ENCODE measurements at places on chromosomes 12 and 14.

GRCh38 chr12:59723520-59723919 lies 127.7 kb downstream of the SLC16A7 start:
- no peak for DNase-seq

- no peak for DNase-seq
Observed at GRCh38 chr14:101362529-101363260, 198.6 kb upstream of the DIO3 start.

DNA sequence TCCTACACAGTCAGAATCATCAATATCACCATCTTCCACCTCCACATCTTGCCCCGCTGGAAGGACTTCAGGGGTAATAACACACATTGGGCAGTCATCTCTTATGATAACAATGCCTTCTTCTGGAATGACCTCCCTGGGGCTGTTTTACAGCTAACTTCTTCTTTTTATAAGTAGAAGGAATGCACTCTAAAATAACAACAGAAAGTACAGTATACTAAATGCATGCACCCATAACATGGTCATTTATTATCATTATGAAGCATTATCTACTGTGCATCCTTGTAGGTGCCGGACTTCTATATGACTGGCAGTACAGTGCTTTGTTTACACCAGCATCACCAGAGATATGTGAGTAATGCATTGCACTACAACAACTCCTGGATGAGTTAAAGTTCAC lies 19.0 kb upstream of the NUAK1 start:
- no peak for DNase-seq

GRCh38 chr14:90496379-90496778 lies 99.5 kb downstream of the CALM1 start:
- DNase-seq = no peak

- no peak for DNase-seq
Observed at GRCh38 chr12:19150273-19150900, 20.9 kb downstream of the PLEKHA5 start.

DNA sequence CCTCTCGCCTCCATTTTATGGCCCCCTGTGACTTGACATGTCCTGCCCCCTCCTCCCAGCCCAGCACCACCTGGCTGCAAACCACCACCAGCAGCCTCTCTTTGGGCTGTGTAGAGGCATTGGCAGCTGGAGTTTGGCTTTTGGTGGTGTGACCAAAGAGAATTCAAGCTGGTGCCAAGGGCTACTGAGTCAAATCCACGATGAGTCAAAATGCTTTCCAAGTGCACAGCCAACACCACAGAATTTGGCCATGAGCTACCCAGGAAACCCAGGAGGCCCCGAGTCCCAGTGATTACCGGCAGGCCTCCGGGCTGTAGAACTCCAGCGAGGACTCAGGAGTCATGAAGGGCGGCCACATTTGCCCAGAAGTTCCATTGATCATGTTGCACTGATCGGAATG lies 53.8 kb downstream of the SCARB1 start:
- DNase-seq = no peak

GRCh38 chr12:58847901-58848600 lies 72.3 kb downstream of the LRIG3 start:
- DNase-seq = no peak

DNA sequence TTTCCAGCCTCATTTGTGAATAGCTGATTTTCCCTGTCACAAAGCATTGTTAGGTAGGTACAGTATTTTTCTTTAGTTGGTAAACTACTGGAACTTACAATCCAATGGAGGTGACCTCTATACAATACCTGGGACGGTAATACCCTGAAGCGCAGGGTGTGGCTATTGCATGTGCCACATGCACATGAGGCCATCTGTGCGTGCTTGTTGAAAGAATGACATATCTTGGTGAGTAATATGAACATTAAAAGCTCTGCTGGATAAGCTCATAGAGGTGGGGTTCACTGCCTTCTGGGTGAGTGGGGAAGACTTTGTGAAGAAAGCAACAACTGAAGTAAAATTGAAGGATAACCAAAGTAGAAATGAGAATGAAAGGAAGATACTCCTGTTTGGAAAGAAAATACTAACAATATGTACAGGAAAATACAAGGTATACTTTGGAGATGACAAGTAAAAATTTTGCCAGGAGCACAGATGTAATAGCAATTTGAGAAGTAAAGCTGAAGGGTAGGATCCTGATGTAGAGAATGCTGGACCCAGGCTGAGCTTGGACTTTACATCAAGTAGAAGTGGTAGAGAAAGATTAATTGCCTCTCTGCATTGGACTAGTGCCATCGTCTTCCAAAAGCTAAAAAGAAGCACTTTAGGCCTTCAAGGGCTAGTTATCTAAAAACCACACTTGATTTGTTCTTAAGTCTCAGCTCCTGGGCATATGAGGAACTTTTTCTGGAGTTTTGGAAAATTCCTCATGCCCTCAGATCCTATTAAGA lies 97.1 kb downstream of the SLC38A6 start:
- DNase-seq = no peak

- no peak for DNase-seq
Observed at GRCh38 chr12:14186193-14186502, 179.3 kb upstream of the ATF7IP start.

- no peak for DNase-seq
Observed at GRCh38 chr14:42804141-42804540, 1197.5 kb downstream of the LRFN5 start.

GRCh38 chr12:31736472-31736871 lies 7.7 kb upstream of the AMN1 start:
- DNase-seq = peak; percentile 14

DNA sequence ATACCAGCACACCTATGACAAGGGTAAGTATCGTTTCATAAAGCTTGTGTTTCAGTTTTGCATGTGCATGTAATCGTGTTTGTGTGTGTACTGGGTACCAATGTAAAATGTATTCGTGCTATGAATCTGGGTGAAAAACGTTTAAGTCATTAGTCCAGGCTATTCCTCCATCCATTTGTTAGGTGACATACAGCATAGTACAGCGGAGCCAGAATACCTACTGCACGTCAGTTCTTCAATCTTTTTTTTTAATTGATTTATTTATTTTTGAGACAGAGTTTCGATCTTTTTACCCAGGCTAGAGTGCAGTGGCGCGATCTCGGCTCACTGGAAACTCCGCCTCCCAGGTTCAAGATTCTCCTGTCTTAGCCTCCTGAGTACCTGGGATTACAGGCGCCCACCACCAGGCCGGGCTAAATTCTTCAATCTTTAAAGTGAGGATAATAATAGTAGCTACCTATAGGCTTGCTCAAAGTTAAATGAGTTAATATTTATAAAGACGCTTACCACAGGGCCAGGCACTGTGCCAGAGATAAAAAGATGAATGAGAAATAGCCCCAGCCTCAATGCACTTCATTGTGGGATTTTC lies 661 bp upstream of the RPS26 start:
- peak; percentile 15 for DNase-seq

GRCh38 chr12:101939856-101940265 lies 62.5 kb downstream of the DRAM1 start:
- DNase-seq = peak; percentile 83

DNA sequence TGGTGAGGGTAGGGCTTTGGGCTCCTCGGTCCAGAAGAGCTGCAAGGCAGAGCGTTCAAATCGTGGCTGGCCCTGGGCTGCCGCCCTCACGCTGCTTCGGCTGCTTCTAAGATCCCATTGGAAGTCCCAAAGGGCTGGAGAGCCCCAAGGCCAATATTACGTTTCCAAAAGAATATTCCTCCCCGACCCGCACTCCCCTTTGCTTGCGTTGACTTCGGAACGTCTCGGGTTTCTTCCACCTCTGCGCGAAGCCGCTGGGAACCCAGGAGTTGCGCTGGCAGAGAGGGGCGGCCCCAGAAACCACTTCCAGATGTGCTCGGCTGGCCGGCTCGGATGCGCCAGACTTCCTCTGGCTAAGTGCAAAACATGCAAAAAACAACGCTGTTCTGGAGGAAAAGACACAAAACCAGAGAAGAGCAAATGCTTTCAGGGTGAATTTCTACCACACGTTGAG lies at the start of gene GLT8D2:
Gene GLT8D2 (minus strand): TSS at position 285 of the 454 bp plus-strand sequence. CDS start 30,539 bp downstream, outside the sequence.
- DNase-seq = no peak

DNA sequence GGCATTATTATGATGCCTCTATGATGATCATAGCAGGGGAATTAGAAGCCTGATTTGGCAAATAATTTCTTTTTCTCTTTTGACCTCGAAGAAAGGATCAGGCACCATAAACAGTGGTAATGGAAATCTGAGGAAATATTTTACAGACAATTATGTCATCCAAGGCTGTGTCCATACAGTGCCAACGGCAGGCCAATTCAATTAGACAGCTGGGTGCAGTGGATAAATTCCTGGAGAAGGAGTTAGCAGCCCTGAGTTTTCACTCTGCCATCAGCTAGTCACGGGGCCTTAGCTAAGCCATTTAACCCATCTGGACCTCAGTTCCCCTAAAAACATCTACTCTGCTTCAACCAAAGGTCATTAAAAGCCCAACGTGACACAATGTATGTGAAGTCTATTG lies 4.1 kb downstream of the TPH2 start:
- DNase-seq = no peak

GRCh38 chr12:103697971-103698751 lies 111.1 kb downstream of the STAB2 start:
- DNase-seq = no peak

GRCh38 chr14:56057767-56058166 lies 60.4 kb upstream of the PELI2 start:
- no peak for DNase-seq

DNA sequence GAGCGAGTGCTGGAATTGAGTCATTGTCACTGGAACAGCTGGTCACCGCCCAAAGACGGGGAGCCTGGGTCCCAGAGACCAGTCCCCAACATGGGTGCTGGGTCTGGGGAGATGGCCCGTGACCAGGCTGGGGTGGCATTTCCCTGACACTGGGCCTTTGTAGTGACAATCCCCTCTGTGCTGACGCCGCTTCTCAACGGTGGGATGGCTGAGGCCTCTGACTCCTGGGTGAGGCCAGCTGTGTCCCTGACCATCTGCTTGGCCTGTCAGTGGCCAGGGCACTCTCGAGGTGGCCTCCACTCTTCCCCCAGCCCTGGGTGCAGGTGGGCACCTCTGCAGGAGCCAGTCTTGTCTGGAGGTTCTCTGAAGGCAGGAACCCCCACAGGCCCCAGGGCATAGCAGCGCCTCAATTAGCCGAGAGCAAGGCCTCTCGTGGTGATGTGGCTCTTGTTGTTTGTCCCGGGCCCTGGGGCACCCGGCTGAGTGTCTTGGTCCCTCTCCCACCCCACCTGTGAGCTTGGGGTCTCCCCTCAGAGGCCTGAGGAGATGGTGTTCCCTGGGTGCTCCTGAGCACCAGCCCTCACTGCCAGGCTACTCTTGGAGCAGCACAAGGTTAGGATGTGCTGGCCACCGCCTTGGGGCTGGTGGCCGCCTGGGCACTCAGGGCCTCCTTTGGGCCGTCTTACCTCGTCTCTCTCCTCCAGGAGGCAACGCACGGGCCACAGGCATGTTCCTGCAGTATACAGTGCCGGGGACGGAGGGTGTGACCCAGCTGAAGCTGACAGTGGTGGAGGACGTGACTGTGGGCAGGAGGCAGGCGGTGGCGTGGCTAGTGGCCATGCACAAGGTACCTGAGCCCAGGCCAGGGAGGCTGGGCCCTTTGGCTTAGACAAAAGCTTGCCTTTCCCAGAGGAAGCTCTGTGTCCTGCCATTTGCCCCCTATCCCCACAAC lies 16.6 kb downstream of the ZFYVE21 start:
- no peak for DNase-seq

DNA sequence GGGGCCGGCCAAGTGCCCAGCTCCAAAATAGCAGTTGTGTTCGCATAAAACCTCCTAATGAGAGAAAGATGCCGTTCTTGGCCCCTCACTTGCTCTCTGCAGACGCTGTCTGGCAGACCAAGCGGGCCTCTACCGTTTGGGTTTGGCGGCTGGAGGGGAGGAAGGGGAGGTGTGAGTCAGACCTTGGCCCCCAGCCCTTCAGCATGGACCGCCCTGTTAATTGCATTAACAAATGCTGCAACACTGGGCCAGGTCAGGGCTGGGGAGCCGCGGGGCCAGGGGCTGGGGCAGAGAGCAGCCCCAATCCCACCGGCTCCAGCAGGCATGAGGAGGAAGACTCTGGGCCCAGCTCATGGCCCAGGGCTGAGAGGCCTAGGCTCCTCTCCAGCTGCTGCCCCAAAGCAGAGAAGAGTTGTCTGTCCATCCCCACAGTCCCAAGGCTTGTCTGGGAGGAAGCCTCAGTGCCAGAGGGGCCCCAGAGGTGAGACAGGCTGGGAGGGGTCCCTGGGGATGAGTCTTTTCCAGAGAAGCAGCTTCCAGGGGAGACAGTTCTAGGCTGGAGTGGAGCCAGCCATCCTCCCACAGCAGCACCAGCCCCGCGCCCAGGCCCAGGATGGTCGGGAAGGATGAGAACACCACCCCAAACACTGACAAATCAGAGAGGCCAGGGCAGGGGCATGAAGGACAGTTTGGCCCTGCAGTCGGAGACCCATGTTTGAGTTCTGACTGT lies 16.9 kb downstream of the LTBP2 start:
- DNase-seq = no peak

DNA sequence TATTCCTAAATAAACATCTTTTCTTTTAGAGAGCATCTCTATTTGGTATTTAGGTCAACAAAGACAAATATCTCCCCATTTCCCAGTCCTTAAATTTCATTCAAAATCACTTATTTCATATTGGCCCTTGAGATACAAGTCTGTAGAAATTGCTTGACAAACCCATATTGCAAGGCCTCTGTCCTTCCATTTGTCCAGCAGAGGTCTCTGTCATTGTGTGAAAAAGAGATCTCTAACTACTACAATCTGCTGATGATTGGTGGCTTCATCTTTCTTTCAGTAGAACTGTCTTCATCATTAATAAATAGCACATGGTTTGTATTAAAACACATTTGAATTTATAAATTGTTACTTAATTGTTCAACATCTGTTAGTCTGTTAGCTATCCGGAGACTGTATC lies 252.6 kb downstream of the ACSS3 start:
- DNase-seq = no peak

GRCh38 chr12:109089683-109090082 lies 3.6 kb downstream of the ALKBH2 start:
- no peak for DNase-seq

GRCh38 chr12:51886021-51886710 lies 1.7 kb upstream of the ANKRD33 start:
- DNase-seq = peak; percentile 73

GRCh38 chr14:91227183-91227628 lies 17.3 kb downstream of the GPR68 start:
- no peak for DNase-seq

- no peak for DNase-seq
Observed at GRCh38 chr12:117073611-117074010, 25.6 kb downstream of the TESC start.

Data from B cell (primary cell).